ENCODE measurements at places on chromosomes 4 and X.

DNA sequence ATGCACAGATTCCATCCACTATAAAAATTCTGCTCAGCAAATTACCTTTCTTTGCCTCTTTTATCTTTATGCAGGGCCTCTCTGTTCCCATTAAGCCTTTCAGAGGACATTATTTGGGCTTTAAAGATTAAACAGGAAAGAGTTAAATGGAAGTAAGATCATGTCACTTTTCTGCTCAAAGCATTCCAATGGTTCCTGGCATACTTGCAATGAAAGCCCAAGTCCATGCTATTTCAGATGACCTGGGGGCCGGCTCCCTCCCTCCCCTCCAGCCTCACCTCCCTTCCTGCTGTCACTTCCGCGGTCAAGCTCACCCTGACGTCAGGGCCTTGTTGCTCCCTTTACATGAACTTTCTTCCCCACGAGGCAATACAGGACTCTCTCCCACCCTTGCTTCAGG lies 125.5 kb downstream of the C4orf51 start:
- DNase-seq: no peak

DNA sequence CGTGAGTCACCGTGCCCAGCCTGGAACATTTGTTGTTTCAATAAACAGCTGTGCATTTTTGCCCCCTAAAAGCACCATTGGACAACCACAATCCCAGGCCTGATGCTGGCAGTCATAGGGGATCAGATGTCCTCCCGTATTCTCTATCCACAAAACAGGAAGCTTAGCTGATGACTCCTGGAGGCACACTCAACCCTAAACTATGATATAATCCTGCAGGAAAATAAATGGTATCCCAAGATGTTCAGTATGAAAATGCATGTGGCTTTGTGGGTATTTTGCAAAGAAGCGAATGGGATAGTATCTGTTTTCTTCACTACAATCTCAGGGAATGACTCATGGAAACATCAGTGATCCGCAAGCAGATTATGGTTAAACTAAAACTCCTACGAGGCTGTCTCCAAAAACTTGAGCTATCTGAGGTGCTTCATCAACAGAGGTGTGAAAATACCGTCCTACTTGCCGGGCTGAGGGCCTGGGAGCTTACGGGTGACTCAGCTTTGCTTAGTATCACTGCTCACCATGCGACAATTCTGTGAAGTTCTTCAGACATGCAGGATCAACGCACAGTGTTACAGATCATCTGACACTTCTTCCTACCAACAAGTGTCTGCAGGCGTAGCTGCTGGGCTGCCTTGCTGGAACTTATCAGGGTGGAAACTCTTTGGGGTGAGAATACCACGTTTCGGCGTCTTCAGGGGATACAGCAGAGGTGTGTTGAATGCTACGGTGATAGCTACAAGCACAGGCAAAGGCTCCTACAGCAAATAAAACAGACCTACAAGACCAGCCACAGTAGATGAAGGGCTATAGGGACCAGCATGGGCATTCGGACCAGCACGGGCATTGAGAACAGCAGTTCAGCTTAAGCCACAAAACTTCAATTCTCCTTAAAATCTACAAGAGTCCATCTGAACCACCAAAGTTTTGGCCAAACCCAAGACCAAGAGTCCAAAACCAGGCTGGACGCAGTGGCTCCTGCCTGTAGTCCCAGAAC lies 148.5 kb downstream of the DHRSX start:
- no peak for DNase-seq

- no peak for DNase-seq
Observed at GRCh38 chr4:37770016-37770415, 56.5 kb upstream of the PGM2 start.

DNA sequence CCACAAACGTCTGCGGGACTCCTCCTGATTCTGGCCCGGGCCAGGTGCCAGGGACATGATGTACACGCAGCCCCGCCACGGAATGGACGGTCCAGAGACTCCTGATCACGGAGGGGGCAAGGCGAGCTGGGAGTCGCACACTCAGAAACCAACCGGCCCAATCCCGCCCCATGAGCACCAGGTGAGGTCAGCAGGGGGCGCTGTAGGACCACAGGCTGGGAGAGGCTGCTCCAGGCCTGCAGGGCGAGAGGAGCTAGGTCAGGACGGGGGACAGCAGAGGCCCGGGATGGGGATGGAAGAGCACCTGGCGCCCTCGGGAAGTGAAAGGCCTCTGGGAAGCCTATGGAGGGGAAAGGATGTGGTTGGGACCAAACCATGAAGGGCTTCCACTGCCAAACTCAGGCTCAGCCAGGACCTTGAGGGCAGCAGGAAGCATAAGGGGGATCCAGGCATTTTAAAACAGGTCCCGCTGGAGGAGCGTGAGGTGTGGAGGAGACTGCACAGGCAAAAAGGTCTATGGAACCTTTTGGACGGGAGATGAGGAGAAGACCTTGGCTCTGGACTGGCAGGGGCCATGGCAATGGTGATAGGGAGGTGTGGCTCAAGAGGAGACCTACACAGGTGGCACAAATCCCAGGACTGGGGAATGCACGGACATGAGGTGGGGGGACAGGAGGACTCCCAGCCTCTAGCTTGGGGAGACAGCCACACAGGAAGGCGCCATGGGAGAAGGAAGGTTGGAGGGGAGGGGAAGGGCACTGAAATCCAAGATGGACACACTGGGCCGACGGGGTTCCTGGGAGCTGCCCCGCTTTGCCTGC lies 79.2 kb downstream of the MTMR1 start:
- peak; percentile 66 for DNase-seq

DNA sequence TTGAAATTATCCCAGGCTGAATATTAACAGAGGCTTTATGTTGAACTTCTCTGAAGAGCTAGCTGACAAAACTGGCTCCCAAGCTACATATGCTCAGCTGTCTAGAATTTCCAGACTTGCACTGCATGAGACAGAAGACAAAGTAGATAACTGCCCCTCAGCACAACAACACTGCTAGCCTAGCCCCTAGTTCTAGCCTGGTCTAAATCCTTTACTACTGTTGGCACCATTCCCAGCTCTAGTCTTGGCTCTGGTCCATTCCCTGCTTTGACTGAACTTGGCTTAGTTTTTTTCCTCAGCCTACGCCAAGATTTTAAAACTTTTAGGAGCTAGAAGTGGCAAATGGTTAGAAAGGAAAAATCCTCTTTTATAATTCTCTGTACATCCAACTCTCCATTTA lies 7.6 kb upstream of the OPHN1 start:
- no peak for DNase-seq

- DNase-seq: no peak
Observed at GRCh38 chr4:94957030-94957429, 199.3 kb downstream of the BMPR1B start.
